ENCODE measurements at places on chromosomes 5 and 9. TPM values are rescaled to one million over a fixed set of nuclear protein-coding genes. Genes with fewer than 3 reads are reported as not detected.

HSD17B4 gene
- 117 TPM for polyA plus RNA-seq

TMEM215 gene
- polyA plus RNA-seq: not detected

MSMP gene
- 3.8 TPM for polyA plus RNA-seq

CYLC2 gene
- not detected for polyA plus RNA-seq
